Mesenchymal stem cell (in vitro differentiated cells and primary cell): ENCODE measurements at places on chromosomes 7 and 10.

GRCh38 chr7:123966936-123967335 is 41.9 kb downstream of the SPAM1 start:
- DNase-seq = peak; percentile 38

GRCh38 chr7:64775289-64775688 is 18.9 kb upstream of the ZNF138 start:
- no peak for DNase-seq

DNA sequence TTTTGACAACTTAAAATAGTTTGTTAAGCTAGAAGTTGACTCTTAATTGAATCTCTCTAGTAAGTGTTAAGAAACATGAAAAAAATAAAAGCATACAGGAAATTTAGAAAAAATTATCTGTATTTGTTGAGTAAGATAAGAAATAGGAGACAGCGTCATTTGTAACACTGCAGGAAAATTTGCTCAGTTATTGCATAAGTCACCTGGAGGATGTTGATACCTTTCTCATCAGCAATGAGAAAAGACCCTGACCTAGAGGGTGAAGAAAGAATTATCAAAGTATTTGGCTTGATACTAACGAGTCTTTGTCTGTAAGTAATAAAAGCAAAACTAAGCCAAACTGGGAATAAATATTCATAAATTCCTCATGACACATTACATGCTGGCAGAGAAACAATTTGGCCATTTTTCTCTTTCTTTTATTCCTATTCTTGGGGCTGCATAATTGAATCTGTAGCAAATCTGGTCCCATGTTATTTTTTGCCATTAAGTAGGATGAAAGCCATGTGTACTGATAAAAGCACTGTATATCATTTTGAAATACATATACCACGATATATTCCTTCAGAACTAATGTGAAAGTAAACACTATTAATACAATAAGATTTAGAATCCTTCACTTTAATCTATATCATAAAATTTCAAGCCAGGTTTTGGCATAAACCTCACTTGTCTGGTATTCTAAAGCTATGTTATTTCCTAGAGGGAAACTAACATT is 362.8 kb downstream of the THSD7A start:
- no peak for DNase-seq

DNA sequence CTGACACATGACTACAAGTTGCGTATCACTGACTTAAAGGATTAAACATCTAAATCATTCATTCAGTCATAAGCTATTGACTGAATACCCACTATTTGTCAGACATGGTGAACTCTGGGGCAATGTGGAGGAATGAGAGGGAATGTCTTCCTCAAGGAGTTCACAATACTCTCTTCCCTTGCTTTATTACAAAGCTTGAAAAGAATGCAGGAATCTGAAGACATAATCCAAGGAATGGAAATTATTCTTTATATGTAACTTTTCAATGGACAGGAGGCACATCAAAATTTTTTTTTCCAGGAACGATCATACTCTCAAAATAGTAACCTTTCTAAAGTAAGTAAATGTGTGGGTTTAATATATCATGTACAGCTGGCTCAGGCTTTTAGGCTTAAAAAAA is 111.9 kb downstream of the ATXN7L1 start:
- DNase-seq = no peak

DNA sequence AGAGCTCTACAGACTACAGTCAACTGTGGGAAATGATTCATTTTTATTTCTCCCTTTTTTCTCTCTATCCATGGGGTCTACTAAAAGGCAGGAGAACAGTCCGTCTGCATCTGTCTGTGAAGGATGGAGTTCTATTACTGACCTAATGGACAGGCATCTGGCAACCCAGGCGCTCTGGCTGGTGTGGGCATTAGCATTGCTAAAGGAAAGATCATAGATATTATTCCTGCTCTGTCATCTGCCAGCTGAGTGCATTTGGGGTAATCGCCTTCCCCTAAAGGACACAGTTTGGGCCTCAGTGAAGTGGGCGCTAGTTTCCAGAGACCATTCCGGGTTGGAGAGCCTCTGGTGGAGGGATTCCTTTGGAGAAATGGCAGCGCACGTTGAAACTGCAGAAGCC is 201.3 kb upstream of the TCERG1L start:
- DNase-seq = no peak

DNA sequence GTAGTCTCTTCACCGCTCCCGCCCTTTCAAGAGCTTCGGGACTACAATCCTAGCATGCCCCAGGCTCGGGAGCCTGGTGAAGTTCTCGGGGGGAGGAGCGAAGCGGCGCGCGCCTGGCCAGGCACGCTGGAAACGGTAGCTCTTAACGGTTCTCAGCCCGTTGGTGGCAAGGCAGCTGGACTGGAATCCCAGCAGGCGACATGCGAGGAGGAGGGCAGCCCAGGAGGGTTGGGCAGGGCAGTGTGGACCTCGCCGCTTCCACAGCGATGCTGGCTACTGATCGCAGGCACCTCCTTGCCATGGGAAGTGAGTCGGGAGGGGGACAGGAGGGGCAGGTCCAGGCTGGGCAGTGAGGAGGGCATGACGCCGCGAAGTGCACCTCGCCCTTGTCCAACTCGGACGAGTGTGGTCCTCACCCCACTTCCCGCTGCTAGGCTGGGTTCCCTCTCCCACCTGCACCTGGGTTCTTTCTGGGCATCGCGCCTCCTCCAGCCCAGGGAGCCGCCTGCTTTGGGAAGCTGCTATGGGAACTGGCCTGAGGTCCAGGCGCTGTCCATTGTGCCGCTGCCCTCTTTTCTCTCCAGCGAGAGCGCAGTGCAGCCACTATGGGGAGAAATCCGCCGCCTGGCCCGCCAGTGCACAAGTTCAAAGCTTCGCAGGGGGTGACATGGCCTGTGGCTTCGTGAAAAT is 367.8 kb upstream of the NUPR2 start:
- DNase-seq = no peak

DNA sequence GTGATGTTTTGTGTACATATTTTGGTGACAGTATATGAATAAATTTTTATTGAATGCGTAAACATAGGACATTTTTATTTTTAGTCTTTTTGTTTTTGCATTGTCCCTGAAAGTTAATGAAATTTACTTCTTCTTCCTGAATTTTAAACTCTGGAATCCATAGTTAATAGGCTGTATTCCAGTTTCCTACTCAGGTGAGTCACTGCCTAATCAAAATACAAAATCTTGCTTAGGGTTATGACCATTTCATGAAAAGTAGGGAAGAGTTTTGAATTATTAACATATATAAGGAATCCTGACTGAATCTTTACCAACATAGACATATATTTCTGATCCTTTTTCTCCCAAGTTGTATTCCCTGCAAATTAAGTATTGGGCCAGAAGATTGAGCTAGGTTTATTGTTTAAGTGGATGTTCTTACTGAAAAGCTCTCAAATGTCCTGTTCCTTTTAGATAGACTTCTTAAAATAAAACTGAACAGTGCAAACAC is 2.6 kb downstream of the CREM start:
- DNase-seq = no peak

- DNase-seq = no peak
Observed at GRCh38 chr10:121222842-121223241, 371.7 kb downstream of the WDR11 start.

GRCh38 chr7:36153571-36154097 is 580 bp downstream of the EEPD1 start:
- DNase-seq = no peak

DNA sequence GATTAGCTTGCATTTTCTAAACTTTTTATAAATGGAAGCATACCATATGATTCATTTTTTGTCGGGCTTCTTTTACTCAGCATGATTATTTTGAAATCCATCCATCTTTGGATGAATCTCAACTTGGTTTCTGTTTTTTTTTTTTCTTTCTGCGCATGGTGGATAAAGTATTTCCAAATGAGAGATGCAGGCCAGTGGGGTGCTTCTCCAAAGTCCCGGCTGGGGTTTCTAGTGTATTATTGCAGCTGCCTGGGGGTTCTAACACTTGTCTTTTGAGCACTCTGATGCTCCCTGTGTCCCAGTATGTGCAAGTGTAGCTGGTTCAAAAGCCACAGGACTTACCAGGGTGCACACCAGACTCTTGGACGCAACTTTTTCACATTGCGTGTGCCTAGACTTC is 70.9 kb upstream of the LOXL4 start:
- no peak for DNase-seq

DNA sequence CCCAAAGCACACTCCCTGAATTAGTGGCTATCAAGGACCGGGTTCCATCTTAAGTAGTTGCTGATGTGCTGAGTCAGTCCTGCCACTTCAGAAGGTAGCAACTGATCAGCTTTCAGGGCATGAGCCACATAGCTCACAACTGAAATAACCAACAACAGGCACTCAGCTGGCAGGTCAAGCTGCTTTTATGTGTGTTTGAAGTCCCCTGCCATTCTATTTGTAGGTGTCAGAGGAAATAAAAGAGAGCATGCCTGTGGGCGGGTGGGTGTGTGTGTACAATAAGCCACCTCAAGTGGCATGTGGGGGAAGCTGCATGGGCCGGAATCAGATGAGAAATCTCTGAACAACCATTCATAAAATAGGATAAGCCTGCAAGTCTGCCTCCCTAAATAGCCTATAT is 114.3 kb upstream of the YAE1 start:
- DNase-seq = no peak

DNA sequence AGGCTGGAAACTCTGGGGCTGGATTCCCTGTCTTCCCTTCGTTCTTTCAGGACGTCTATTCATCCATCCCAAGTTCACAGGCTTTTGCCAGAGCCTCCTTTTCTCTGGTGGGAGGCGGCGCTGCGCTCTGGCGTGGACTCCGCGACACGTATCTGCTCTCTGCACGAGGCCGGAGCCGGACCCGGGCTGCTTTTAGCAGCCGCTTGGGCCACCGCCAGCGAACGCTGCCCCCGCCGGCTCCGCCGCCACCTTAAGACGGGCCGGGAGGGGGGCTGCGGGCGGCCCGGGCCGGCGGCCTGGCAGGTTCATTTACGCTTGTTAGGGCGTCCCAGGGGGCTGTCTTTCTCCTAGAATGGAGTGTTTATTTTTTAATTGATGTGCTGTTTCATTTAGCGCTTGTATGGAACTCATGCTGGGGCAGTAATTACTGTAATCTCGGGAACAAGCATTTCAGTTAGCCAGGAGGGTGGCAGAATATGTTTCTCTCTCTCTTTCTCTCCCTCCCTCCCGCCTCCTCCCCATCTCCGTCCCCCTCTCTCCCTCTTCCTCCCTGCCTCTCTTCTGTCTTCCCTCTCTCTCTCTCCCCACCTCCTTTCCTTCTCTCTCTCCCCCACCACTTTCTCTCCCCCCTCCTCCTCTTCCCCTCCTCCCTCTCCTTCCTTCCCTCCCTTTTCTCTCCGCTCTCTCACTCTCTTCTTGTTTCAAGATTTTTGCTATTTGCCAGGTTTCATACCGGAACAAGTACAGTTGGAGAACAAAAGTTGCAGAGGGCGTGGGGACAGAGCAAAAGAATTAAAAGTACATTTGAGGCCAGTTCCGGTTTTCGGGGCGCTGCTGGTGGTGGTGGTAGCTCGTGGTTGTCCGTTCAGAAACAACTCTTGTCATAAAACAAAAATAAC is 1.3 kb upstream of the FZD8 start:
- DNase-seq = peak; percentile 80

DNA sequence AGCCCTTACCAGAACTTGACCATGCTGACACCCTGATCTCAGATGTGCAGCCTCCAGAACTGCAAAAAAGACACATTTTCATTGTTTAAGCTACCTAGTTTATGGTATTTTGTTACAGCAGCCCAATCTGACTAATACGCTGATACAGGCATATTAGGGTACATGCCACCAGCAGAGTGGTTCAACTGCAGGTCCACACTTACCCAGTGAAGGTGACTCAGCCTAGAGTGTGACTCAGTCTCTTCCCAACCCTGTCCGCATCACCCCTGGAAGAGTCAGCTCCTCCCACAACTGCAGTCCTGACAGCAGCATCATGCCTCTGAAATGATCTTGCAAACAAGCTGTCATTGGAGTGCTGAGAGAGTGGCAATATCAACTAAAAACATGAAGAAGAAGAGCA is 30.8 kb upstream of the GOT1 start:
- DNase-seq = peak; percentile 74

DNA sequence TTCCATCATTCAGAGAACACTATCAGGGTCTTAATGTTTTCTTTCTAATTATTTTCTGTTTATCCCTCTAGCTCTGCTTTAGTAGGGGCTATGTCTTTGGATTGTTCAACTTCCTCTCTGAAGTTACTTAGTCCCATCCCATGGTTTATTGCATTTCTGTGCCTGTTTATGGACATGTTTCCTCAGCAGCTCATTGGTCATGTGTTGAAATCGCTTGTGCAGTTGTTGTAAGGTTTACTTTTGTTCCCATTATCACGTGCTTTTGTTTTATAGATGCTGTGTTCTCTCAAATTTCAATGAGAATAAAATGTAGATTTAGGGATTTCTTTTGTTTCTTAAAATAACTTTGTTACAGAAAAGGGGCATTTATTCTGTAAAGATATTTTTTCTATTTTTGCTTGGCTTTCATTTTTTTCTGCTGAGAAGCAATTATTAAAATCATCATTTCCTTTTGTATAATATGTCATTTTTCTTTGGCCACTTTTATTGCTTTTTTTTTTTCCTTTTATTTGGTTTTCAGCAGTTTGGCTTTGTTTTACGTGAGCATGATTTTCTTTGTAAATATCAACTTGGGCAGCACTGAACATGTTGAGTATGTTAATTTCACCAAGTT is 110.9 kb downstream of the CCDC7 start:
- DNase-seq = no peak

DNA sequence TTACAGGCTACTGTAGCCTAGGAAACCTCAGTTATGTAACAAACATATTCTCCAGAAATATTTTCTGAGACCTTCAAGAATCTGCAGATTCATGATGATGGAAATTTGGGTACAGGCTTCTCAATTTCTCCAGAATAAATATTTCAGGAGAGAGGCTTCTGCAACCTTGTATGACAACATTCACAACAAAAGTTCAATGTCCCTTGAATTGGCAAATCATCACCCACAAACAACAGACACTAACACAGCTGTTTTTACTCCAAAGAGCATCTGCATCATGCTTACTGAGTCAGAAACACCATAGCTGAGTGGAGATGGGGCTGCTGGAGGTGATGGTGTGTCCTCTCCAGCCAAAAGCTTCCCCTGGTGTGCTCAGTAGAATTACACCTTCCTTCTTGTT is 9.3 kb upstream of the COBL start:
- peak; percentile 7 for DNase-seq

DNA sequence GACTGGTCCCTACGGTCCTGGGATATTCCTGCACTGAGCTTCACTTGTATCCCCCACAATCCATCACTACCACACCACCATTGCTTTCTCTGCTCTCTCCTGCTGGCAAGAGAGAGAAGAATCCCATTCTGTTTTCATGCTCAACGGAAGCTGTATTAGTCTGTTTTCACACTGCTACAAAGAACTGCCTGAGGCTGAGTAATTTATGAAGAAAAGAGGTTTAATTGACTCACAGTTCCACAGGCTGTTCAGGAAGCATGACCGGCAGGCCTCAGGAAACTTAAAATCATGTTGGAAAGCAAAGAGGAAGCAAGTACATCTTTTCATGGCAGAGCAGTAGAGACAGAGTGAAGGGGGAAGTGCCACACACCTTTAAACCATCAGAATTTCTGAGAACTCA is 260.4 kb upstream of the LYZL1 start:
- no peak for DNase-seq

GRCh38 chr10:6070660-6071059 is 8.5 kb upstream of the IL2RA start:
- DNase-seq = no peak

GRCh38 chr7:22269963-22270362 is 87.0 kb downstream of the RAPGEF5 start:
- DNase-seq = no peak
